LHCN-M2 (cell line): ENCODE measurements at places on chromosomes 11 and 22. TPM values are rescaled to one million over a fixed set of nuclear protein-coding genes. Genes with fewer than 3 reads are reported as not detected.
A peak's percentile ranks its signal among the peaks of the same experiment; 100 is the strongest.

- DNase-seq: no peak
These were observed at the start of gene PTPRCAP for GRCh38 chr11:67437082-67437808. PTPRCAP (minus strand) TSS chr11:67437682; CDS start chr11:67437619, 63 bp downstream.

GRCh38 chr11:69013009-69013951 is at the start of gene MRGPRF:
MRGPRF (minus strand) TSS chr11:69013246; CDS start chr11:69009901, 3,345 bp downstream.
- peak; percentile 49 for DNase-seq

GRCh38 chr22:19064354-19065054 is 57.7 kb downstream of the DGCR2 start:
- no peak for DNase-seq

DNA sequence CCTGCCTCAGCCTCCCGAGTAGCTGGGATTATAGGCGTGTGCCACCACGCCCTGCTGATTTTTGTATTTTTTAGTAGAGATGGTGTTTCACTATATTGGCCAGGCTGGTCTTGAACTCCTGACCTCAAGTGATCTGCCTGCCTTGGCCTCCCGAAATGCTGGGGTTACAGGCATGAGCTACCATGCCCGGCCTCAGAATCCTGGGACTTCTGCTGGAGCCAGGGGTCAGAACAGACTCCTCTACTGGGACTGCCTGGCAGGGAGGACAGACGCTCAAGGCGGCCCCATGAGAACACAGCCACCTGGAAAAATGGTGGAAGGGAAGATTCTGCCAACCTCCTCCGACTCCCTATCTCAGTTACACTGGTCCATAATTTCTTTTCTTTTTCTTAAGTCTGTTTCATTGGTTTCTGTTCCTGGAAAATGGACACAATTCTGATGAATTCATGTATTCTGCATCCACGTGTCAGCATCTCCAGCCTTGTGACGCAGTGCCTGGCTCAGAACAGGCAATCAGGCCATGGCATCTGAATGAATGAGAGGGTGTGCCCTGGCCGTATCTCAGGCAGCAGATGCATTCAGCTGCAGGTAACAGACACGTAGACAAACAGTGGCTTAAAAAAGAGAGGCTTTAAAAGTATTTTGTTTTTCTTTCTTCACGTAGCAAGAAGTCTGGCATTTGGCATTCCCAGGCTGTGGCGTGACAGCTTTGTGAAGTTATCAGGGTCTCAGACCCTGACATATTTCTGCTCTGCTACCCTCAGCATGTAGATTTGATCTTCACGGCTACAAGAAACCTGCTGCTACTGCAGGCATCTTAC is 4.8 kb downstream of the SMIM38 start:
- no peak for DNase-seq

CCDC73 gene
- total RNA-seq: not detected in 2 replicates
